Left lung (tissue), 14 donors: ENCODE measurements at places on chromosomes 7 and 10.

DNA sequence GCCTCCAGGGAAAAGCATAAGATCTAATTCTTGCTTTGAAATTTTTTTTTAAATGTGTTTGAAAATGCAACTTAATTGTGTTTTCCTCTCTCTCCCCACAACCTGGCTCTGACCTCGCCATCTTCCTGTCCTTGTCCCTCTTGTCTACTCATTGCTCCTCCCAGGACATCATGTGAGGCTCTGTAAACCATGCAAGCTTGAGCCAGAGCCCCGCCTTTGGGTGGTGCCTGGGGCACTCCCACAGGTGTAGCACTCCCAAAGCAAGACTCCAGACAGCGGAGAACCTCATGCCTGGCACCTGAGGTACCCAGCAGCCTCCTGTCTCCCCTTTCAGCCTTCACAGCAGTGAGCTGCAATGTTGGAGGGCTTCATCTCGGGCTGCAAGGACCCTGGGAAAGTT is 9.8 kb upstream of the CDHR1 start:
- DNase-seq, result no peak

DNA sequence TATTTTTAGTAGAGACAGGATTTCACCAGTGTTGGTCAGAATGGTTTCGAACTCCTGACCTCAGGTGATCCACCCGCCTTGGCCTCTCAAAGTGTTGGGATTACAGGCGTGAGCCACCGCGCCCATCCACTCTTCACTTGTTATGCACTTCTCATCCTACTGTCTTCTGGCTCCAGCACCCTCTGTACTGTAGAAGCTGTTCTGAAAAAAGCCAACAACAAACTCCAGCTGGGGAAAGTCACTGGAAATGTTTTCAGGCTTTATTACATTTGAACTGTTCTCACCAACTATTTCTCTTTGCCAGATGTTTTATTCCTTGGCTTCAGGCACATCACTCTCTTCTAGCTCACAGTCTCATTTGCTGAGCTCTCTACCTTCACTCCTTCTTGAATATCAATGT is 122.5 kb upstream of the EGR2 start:
- DNase-seq, result no peak

DNA sequence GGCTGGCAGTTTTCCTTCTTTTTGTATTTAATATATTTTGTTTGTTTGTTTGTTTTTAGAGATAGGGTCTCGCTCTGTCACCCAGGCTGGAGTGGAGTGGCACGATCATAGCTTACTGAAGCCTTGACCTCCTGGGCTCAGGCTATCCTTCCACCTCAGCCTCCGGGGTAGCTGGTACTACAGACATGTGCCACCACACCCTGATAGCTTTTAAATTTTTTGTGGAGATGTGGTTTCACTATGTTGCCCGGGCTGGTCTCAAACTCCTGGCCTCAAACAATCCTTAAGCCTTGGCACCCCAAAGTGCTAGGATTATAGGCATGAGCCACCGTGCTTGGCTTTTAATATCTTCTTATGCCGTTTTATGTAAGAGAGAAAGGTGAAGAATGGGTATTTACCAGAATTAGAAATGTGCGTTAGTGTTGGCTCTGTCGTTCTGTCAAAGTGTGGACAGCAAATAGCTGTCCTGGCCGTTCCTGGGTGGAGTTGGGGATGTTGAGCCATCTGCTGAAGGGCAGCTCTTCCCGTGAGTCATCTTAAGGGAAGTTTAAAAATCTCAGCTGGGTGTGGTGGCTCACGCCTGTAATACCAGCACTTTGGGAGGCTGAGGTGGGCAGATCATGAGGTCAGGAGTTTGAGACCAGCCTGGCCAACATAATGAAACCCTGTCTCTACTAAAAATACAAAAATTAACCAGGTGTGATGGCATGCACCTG is 14.8 kb downstream of the OGDH start:
- no peak for DNase-seq

GRCh38 chr10:43801626-43802025 is 152.9 kb upstream of the ZNF32 start:
- DNase-seq, result no peak

GRCh38 chr10:103665162-103665889 is 171.8 kb downstream of the NEURL1 start:
- no peak for DNase-seq
